ENCODE measurements at places on chromosomes 16 and 17.
A peak's percentile ranks its signal among the peaks of the same experiment; 100 is the strongest.

GRCh38 chr16:55640701-55641327 is 15.0 kb upstream of the SLC6A2 start:
- no peak for DNase-seq

- peak; percentile 53 for DNase-seq
These were observed 1.8 kb upstream of the WDR90 start for GRCh38 chr16:647173-647902.

DNA sequence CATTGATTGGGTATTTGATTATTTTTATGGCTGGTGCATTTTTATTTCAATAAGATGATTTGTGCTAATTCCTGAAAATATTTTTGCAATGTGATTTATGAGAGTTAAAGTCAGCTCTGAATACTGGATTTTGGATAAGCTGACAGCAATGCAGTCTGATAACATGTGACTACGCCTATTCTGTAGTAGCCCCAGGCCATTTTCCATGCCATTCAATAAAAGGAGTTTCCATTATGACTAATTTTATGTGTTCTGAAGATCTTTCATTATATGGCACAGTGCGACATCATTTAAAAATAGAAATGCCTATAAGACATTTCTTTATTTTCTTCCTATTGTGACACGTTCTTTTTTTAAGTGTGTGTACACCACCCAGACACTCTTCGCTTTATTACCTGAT is 46.3 kb downstream of the KCNJ2 start:
- DNase-seq, result no peak

GRCh38 chr17:11326492-11326891 is 85.5 kb downstream of the SHISA6 start:
- DNase-seq, result no peak

DNA sequence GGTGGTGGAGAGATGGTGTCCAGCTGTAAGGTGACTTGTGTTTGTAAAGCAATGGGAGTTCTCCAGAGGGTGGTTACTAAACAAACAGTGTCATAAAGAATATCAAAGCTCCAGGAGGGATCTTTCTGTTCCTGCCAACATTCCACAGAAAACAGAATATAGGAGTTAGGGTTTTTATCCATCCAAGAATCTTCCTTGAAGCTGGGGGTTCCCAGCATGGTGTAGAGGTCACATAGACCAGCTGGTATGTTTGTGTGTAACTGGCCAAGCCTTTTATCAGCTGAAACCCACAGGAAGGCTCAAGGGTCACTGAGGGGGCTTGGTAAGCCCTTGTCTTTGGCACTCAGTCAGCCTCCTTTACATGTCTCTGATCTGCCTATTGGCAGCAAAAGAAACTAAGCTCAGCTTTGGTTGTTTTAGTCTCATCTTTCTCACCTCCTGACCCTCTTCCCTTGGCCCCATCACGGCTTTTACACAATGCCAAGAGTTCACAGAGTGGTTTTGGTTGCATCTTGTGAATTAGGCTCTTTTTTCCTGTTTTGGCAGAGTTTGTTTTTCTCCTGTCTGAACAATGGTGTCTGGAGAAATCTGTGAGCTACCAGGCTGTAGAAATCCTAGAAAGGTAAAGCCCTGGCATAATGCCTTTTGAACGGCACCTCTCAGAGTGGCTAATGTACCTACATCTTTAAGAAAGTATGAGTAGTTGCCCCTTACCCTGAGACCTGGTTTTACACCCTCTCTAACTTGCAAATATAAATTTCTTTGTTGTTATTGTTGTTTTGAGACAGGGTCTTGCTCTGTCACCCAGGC is 4.6 kb downstream of the CNTD1 start:
- DNase-seq, result no peak

DNA sequence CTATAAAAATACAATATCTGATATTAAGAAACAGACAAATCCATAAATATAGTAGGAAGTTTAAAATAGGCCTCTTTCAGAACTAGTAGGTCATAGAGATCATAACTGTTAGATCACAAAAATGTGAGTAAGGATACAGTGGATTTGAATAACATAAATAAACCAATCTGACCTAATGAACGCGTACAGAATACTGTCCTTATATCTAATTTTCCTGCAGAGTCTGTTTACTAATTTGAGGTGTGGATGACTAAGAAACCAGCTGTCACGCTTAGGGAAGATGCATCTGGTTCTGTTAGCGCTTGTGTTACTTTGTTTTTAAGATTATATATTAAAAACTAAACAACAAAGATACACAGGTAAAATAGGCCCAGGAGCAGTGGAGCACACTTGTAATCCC is 14.8 kb downstream of the CPD start:
- no peak for DNase-seq

DNA sequence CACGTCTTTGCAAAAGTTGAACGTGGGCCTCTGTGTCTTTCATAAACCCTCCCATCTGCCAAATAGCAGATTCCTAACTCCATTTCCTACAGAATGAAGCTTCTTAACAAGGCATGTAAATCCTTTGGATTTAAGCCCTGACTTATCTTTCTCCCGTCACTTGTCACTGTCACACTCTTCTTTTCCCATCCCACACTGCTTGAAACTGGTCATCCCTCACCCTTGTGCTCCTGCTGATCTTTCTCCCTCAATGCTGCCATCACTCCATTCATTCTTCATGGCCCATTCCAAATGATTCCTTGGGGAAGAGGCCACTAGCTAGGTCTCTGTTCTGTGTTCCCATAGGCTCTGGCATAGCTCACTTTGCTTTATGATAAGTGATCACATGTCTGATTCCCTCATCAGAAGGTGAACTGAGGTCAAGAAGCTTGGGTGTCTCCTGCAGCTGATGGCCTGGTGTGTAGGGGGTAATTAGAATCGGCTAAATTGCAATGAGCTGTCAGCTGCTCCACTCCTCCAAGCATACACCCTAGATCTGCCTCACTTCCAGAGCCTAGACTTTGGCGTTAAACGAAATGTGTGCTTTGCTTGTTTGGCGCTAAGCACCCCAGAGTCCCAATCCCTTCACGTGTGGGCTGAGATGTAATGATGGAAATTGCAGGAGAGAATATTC is 61.7 kb downstream of the PECAM1 start:
- no peak for DNase-seq

DNA sequence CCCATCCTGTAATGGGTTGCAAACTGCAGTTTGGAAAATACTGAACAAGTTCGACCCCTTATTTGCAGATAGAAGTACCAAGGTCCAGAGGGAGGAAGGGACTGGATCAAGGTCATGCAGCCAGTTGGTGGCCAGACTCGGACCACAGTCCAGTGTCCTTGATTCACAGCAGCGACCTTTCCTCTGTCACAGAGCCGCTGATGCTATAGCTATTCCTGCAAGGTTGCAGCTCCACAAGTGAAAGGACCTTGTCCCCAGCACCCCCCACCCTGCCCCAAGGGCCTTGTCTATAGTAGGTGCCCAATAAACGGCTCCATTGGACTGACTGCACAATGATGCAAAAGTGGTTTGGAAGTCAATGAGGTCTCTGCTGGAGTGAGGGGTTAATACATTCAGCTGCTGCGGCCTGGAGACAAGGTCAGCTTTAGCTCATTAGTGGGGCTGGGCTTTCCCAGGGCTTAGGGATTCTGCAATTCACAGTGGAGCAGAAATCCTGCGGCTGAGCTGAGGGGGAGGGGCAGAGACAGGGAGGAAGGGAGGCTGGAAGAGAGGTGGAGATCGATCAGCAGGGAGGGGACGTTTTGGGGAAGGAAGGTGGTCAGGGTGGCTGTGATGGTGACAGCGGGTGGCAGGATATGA is 13.4 kb upstream of the CRHR1 start:
- no peak for DNase-seq

DNA sequence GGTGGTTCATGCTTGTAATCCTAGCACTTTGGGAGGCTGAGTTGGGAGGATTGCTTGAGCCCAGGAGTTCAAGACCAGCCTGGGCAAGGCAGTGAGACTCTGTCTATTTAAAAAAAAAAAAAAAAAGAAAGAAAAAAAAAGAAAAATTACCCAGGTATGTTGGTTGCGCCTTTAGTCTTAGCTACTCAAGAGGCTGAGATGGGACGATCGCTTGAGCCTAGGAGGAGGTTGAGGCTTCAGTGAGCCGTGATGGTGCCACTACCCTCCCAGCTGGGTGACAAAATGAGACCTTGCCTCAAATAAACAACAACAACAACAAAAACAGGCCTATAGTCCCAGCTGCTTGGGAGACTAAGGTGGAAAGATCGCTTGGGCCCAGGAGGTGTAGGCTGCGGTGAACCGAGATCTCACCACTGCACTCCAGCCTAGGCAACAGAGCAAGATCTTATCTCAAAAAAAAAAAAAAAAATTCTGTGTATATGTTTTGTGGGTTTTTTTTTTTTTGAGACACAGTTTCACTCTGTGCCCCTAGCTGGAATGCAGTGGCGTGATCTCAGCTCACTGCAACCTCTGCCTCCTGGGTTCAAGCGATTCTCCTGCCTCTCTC is 12.5 kb upstream of the ANKRD40CL start:
- DNase-seq, result no peak

GRCh38 chr16:85750146-85750826 is 610 bp downstream of the C16orf74 start:
- DNase-seq, result peak; percentile 22

GRCh38 chr17:57523926-57524632 is 221.0 kb downstream of the CCDC182 start:
- no peak for DNase-seq

DNA sequence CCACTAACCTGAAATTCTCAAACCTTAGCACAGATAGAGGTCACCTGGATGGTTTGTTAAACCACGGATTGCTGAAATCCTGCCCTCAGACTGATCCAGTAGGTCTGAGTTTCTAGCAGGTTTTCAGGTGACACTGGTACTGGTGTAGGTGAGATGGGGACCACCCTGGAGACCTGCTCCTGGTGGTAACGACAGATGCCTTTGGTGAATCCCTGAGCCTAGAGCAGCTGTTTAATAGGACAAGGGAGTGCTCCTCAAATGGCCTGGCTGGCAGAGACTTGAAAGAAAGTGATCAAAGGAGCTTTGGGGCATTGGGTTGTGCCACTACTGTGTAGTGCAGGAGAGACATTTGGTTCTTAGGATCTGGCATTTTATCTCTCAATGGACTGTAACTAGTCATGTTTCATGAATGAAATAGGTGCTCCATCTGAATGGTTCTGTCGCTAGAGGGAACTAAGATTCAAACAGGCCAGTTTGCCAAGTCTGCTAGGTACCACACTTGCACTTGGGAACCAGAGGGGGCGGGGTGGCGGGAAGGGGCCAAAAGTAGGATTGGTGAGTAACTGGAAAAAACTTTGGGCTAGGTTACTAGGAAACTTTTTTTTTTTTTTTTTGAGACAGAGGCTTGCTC is 2.9 kb upstream of the IFI35 start:
- no peak for DNase-seq

DNA sequence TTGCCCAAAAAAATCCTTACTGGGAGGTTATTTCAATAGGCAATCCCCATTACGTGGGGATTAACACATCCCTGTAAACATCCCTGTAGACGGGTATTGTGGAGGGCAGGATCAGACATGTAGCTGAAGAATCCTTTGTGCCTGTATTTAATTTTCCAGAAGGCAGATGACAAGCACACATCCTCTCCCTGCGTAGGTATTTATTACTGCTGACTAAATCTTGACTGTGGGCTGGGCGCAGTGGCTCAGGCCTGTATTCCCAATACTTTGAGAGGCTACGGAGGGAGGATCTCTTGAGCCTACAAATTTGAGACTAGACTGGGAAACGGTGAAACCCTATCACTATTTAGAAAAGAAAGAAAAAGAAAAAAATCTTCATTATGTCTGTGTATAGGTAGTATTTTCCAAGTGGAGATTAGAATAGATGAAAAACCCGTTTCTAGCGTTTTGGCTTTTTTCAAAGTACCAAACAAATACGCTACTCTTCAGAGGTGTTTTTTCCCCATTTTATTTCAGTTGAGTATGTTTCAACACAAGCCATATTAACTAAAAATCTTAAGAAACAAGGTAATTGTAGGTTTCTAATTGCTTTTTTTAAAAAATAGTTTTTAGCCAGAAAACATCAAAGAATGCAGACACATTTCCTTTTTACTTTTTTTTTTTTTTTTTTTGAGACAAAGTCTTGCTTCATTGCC is 1.5 kb upstream of the MARF1 start:
- no peak for DNase-seq

DNA sequence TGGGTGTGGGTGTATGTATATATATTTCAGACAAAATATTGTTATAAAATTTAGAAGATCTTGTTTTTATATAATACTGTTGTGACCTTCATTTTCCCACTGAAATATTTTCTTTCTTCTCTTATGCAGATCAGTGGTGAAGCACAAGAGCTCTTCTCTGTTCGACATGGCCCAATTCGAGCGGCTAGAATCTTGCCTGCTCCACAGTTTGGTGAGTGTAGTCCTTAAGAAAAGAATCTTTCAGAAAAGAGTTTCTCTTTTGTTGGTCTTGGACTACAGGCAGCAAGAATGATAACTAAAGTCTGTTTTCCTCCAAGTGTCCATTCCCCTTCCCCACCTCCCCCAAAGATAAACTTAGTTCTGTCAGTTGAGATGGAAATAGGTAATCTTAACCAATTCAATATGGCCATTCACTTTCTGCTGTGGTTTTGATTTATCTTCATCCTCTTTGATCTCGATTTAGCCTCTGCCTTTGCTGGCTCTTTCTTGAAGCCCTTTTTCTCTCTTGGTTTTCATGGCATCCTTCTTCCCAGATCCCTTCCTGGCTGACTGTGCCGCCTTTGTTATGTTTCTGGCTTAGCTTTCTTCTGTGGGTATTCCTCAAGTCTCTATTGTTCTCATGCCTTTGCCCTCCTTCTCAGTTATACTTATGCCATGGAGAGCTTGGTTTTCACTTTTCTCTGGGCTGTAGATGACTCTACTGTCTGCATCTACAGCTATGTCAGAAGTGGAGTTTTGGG is 69.6 kb downstream of the BCAS3 start:
- DNase-seq, result no peak

DNA sequence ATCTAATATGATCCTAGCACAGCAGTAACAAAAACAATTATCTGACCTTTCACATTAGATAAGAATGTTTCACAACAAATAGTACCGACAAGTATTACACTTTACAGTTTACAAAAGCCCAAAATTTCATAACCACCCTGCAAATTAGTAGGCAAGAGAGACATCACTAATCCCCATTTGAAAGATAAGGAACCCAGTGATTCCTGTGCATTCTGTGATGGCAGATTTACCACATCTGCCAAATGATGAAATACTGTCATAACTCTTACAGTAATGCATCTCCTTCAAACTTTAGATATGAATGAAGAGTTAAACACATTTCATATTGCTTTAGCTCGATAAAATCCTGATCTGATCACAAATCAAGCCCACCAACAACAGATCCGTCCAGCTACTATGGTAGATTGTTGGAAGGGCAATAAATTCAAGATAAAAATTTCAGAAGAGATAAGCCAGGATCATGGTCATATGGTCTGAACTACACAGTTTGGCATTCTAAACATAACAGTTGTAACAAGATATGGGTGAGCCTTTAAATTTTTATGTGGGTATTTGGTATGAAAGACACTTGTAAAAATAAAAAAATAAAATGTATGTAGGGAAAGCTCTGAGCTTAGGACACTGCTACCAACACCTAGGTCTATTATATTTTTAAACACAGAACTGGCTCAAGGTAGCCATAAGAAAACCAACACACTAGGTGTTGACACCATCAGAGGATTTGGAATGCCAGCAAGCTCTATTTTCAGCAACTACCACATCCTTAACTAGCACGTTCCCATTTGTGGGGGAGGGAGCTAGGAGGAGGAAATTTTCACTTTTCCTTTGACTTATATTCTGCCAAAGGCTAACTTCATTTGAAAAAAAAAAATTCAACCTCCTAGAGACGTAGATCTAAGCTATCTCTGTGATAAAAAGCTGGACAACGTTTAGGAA is 9.3 kb downstream of the YWHAE start:
- no peak for DNase-seq
